ENCODE measurements at places on chromosomes 11 and 22. TPM values are rescaled to one million over a fixed set of nuclear protein-coding genes. Genes with fewer than 3 reads are reported as not detected.

- DNase-seq: no peak
These were observed 49.8 kb downstream of the SMCO4 start for GRCh38 chr11:93493252-93493897.

Gene OR8A1
- total RNA-seq: not detected

- DNase-seq: no peak
These were observed 353.8 kb downstream of the TMEM135 start for GRCh38 chr11:87391496-87391895.

Gene POLR2F
- 148 TPM for total RNA-seq

GRCh38 chr11:104705490-104706190 lies 192.6 kb downstream of the CASP12 start:
- peak; percentile 85 for DNase-seq

Gene CHRNA10
- 1.1 TPM for total RNA-seq

GRCh38 chr11:40125054-40125453 lies 1334.4 kb downstream of the LRRC4C start:
- no peak for DNase-seq

DNA sequence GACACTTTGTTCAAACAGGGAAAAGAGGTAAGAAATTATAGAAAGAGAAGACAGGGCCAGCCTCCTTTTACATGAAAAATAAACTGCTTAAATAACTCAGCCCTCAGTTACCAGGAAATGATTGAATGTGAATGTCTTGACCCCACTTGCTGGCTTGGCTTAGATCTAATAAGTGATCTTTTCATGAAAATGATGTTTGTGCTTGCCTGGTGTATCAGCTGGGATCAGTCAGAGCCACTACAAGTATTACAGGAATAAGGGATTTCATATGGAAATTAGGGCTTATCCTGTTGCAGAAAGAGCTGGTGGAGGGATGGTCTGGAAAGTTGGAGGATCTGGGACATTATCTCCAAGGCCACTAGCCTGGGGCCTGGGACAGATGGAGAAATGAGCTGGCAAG lies 51.8 kb downstream of the COMMD9 start:
- no peak for DNase-seq

- DNase-seq: peak; percentile 41
These were observed 557 bp downstream of the PACSIN2 start for GRCh38 chr22:43014316-43014868.

Gene TRIM48
- not detected for total RNA-seq

- DNase-seq: no peak
These were observed 63.0 kb upstream of the THY1 start for GRCh38 chr11:119486016-119486415.

- no peak for DNase-seq
These were observed 1086.8 kb downstream of the BRD1 start for GRCh38 chr22:48740731-48741405.

Gene CD59
- total RNA-seq: 28.0 TPM

DNA sequence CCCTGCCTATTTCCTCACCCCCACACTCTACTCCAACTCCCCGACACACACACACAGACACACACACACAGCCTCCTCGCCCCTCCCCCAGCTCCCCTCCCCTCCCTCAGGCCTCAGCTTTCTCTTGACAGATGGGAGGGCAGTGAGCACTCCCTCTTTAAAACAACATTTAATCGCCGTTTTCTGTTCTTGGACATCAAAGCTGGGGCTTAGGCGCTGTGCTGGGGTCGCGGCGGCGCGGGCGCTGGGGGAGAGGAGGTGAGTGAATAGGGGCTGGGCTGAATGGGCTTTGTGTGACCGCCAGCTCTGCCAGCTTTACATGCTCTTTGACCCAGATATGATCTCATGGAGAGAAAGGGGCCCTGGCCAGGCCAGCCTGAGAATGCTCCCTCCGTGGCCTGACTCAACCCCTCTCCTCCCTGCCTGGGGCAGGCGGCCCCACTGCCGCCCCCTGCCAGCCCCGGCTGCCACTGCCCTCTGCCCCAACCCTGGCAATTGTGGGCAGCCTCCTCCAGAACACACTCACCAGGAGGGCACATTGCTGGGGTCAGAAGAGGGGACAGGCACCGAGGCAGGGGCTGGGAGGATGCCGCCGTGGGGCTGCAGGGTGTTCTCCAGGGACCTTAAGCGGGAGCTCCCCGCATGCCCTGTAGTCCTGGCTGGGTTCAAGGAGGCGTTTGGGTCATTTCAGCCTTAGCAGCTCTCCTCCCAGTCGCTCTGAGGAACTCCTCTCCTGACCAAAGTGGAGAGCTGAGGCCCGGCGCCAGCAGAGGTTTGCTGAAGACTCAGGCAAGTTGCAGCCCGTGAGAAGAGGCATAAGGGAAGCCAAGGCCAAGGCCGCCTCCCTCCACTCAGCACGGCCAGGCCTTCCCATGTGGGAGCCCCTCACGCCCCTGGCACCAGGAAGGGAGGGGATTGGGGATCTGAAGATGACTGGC lies 38.3 kb upstream of the NNMT start:
- DNase-seq: no peak

DNA sequence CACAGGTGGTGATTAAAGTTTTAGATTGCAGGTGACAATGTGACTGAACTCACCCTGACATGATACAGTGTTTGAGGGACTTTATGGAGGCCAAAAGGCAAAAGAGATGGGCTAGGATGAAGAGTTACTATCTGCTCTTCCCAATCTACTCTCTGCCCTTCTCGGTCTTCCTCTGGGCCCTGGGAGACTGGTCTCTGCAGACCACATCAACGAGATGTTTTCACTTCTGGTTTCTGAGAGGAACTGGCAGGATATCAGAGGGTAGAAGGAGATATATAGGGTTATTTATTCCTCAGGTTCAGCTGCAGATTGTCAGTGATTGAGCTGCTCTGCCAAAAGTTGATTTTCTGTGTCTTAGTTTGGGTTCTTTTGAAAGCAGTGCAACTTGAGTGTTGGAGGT lies 32.4 kb upstream of the CD44 start:
- no peak for DNase-seq

Gene FIBIN
- not detected for total RNA-seq

DNA sequence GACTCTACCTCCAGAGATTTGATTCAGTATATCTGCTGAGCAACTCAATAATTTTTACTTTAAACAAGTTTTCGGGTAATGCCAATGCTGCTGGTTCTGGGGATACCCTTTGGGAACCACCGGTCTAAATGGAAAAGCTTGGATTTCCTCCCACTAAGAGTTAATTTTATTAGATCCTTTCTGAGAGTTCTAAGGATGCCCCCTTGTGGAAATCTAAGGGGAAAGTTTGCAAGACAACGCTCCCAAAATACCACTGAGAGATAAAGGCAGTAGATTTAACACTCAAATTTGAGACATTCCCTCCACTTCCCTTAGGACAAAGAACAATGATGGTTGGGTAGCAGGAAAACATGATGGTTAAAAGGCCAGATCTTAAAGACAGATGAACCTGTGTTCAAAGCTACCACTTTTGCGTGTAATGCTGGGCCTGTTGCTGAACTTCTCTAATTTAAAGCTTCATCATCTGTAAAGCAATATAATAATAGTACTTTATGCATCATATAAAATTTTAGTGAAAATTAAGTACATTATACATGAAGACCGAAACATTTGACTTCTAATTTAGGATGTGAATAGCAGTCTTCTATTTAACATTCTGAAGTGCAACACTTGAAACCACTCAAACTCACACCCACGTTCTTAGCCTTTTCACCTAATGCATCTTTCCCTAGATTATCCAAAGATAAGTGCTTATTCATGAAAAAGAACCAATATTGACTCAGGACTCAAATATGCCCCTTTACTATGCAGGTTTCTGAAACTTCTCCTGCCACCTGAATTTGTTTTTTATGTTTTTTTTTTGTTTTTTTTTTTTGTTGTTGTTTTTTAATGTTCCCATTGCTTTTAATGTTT lies 110.1 kb upstream of the LUZP2 start:
- no peak for DNase-seq

Measured in CD8-positive, alpha-beta memory T cell (primary cell).